Left renal cortex interstitium (tissue), 4 donors: ENCODE measurements at places on chromosomes 6 and 20.
A peak's percentile ranks its signal among the peaks of the same experiment; 100 is the strongest.

DNA sequence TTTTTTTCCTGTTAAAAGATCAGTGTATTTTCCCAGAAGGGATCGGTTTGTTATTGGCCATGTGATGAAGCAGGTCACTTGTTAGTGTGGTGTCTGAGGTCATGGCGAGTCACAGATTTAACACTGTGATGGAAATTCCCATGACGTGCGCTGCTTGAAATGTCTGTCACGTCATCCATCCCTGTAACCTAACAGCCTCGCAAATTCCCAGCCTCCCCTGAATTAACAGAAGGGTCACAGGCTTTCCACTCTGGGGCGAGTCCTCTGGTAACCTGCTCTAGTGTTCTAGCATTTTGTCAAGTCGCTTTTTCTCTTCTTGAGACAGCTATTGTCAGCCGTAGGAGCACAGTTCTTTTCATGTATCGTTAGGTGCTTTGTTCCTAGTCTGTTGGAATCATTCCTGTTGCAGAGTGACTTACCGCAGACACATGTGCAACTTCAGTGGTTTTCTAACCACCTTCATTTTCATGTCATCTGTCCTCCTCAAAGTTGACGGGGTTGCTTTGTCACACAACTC is 137.2 kb downstream of the MAP3K4 start:
- DNase-seq: no peak

- DNase-seq: no peak
These were observed 18.3 kb upstream of the CITED2 start for GRCh38 chr6:139392794-139393193.

DNA sequence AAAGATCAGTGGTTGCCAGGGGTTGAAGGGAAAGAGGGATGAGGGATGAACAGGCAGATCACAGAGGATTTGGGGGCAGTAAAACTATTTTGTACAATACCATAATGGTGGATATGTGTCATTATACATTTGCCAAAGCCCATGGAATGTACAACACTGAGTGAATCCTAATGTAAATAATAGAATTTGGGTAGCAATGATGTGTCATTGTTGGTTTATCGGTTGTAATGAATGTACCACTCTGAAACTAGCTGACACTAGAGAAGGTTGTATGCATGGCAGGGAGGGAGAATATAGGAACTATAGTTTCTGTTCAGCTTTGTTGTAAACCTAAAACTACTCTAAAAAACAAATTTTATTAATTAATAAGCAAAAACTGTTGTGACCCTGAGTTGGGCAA is 17.8 kb upstream of the ASF1A start:
- no peak for DNase-seq

- DNase-seq: no peak
These were observed 113.9 kb upstream of the ZNF217 start for GRCh38 chr20:53707371-53708055.

DNA sequence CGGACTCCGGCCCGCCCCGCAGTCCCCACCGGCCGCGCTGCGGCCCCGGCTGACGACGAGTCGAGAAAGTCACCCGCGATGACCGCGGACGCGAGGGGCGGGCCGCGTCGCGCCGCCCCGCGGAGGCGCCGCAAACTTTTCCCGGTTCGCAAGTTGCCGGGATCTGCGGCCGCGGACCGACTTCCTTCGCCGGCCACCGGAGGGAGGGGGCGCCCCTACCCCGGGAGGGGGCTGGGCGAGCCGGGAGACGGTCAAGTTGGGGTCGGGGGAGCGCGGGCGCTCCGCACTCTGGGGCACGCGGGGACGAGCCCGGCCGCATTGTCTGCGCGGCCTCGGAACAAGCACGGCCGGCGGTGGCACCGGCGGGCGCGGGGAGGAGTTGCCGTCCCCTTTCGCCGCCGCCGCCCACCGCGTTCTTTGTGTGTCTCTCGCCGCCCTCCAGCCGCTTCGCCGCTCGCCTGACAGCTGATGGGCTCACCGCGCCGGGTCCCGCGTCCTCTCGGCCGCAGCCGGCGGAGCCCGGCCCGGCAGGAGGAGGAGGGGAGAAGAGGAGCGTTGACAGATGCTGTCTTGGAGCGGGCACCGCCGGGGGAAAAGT is 131.6 kb downstream of the OGFRL1 start:
- no peak for DNase-seq

GRCh38 chr6:87586371-87587077 is 3.3 kb downstream of the RARS2 start:
- no peak for DNase-seq

DNA sequence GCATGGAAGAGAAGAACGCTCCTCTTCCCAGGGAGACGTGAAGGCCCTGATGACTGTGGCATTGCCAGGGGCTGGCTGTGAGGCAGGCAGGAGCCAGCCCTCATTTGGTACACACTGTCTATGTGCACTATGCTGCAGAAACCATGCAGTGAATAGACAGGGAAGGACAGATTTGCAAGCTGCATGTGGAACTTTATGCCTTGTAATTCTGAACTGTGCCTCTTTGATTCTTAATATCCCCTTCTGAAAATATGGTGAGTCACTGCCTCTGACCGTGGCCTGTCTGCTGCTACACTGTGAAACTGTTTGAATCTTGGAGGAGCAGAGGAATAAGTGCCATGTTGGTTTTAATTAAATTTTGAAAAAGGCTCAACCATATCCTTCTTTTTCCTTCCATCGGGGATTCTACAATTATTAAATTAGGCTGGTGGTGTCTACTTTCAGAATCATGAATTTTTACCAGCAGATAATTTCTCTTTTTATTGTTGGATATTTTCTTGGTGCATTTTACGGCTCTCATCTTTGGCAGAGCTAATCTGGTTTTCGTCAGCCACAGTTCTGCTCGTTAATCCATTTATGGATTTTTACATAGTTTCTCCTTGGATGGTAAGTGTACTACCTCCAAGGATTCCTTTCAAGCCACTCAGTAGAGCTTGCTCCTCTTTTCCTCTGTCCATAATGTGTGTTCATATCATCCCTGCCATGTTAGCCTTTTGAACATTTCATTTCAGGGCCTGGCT is 301.0 kb upstream of the SLC35B3 start:
- DNase-seq: no peak

DNA sequence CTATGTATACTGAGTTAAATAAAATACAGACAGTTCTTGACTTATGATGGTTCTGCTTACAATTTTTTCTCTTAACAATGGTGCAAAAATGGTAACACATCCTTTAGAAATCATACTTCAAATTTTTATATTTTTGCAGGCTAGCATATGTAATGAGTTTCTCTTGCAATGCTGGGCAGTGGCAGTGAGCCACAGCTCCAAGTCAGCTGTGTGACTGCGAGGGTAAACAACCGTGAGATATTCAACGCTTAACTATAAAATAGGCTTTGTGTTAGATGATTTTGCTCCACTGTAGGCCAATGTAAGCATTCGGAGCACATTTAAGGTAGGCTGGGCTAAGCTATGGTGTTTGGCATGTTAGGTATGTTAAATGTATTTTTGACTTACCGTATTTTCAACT is 136.1 kb downstream of the PLCB4 start:
- DNase-seq: no peak

DNA sequence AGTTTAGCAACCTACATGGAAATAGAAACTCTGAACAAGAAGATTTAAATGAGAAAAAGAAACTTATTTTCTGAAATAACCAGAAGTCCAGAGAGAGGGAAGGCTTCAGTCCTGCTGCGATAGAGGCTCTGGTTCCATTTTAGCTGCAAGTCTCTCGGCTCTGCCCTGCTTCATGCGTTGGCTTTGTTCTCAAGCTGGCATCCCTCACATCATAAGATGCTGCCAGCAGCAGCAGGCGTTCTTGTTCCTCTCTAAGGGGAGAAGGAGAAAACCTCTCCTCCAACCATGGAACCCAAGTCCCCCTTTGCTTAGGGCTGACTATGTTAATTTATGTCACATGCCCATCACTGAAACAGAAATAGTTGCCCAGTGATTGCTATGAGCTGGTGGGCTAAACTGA is 46.4 kb upstream of the PMEPA1 start:
- DNase-seq: no peak

DNA sequence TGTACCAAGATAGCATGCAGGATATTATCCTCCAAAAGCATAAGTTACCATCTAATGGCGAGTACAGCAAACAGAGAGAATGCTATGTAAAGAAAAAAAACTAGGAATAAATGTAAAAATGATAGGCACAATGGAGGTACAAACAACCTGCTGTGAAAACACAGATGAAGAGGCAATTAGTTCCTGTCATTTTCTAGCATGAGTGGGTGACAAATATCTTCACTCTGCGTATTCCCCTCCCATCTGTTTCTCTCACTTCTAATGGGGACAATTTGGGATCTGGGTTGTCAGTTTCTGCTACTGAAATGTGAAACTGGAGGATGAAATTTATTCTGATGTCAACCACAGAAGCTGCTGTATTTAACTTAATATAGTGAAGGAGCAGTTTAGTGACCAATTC is 11.7 kb upstream of the PTPRK start:
- DNase-seq: no peak

- DNase-seq: no peak
These were observed 605 bp upstream of the PPP1R16B start for GRCh38 chr20:38804682-38805501.

DNA sequence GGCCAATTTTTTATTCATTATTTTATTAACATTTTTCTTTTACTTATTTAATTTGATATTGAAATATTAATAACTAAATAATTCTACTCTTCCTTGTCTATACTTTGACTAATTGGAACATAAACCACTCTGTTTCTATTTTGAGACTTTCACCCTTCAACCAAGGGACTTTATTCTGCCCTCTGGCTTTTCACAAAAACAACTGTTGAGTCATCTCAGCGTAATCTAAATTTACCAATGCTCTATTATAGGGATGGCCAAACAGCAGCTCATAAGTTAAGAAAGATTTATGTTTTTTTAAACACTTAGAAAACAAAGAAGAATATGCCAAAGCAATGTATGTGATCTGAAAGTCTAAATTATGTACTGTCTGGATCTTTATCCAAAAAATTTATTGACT is 46.7 kb downstream of the DOP1A start:
- DNase-seq: no peak

DNA sequence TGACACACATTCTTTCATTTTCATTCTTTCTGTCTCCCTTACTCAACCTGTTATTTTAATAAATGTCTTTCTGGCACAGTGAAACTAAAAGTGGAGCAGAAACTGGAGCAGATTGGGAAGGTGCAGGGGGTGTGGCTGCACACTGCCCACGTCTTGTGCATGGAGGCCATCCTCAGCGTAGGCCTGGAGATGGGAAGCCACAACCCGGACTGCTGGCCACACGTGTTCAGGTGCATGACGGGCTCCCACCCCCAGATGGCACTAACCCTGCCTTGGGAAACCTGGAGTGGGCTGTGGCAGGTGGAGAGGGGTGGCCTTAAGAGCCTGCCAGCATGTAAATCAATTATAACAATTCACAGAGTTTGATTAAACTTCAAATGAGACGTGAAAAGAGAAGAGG is 71.4 kb upstream of the PBOV1 start:
- DNase-seq: no peak

DNA sequence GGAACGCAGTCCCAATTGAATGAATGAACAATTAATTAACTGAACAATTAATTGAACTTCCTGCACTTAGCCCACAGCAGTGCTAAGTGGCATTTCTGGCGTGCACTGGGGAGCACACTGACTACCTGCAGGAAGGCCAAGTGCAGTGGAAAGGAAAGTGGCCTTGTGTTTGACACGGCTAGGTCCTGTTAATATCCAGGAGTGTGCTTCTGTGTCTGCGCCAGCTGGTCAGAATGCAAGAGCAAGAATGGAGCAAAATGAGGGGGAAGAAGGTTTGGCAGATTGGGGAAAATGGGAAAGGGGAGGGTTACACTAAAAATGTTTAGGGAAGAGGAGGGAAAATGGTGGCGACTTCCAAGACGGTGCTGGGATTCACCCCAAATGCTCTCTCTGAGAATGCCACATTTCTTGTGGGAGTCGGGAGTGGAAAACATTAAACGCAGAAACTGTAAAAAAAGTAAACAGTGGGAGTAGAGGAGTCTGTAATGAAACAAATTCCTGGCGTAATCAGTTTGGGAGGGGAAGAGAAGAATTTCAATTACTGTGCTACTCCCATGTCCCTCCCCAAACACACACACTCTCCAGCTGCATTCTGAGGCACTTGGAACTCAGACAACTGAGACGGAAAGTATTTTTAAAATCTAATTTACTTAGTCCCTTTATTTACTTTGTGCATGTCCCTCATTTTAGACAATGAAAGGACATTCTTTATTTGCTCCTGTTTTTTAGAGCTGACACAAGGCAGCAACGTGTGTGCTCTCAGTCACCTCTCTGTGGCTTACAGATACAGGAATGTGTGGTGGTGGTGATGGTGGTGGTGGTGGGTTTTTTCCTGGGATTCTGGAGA is 64.1 kb downstream of the CLIC5 start:
- DNase-seq: peak; percentile 68

DNA sequence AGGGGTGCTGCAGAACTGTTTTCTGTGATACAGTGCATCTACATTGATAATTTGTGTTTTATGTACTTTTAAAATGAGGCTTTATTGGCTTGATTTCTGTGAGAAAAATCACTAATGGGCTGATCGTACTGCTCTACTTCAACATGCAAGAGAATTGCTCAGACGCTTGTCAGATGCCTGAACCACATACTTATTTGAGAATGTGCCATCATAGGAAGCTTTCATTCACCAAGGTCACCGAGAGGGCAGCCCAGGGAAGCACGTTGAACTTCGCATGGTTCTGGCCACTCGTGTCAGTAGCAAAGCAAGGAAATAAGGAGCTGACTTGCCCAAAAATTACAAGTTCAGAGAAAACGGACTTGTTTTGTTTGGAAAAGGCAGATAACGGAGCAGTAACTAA is 168.5 kb upstream of the AKAP12 start:
- DNase-seq: no peak

- DNase-seq: no peak
These were observed 17.0 kb downstream of the CDS2 start for GRCh38 chr20:5143851-5144250.

- DNase-seq: no peak
These were observed 41.6 kb upstream of the TFAP2C start for GRCh38 chr20:56587307-56588041.

GRCh38 chr6:39867592-39867991 is 66.7 kb downstream of the MOCS1 start:
- DNase-seq: no peak

- no peak for DNase-seq
These were observed 86.8 kb upstream of the MPC1 start for GRCh38 chr6:166469426-166469961.

GRCh38 chr6:108114841-108115597 is 40.5 kb upstream of the OSTM1 start:
- no peak for DNase-seq

DNA sequence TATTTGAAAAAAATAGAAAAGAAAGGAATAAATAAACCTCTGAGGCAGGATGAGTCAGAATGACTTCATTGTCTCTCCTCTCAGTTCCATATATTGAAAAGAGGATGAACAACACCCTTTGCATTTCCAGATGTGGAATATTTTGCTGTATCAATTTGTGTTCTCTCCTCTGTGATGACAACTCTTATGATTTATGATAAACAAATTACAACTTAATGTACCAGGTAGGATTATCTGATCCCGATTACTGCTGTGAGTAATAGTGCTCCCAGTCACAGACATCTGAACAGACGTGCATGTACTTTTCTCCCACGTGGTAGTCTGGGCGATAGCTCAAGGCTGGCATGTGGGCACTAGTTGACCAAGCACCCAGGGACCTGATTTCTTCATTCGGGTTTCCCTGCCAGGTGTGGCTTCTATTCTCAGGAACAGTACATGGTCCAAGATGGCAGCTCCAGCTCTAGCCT is 142.1 kb upstream of the SULF2 start:
- DNase-seq: no peak
